ENCODE measurements at places on chromosomes 5 and 9.

DNA sequence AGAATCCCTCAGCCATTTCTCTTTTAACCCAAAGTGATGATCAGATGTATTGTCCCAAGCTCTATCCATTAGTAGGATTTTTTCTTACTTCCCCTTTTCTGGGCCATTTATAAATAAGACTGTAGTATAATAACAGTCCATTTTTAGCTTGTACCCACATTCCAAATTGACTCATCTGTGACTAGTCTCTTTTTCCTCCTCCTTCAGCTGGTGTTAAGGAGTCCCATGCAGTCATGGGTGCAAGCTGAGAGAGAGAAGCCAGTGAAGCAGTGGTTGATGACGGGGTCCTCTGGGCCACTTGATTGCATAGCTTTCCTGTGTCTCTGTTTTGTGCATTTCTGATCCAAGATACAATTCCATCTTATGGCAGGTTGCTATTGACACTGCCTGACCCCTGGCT is 476.0 kb upstream of the CD180 start:
- DNase-seq = no peak

GRCh38 chr9:11142965-11143738 is 530.4 kb upstream of the PTPRD start:
- no peak for DNase-seq

DNA sequence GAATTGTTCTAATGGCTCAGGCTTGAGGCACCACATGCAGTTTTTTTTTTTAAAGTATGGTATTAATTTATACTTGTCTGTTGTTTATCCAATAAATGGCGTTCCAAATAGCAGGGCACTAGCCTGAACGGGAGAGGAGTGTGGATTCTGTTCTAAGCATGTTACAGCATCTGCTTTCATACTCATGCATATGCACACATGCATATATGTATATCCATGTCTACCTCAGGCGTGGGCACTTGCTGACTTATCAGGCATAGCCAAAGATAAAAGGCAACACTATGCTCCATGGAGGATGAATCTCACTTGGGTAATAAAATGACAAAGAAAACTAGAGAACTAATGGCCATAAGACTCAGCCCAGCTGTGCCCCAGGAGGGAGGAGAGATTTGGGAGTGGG is 393.8 kb downstream of the GADD45G start:
- DNase-seq = no peak

DNA sequence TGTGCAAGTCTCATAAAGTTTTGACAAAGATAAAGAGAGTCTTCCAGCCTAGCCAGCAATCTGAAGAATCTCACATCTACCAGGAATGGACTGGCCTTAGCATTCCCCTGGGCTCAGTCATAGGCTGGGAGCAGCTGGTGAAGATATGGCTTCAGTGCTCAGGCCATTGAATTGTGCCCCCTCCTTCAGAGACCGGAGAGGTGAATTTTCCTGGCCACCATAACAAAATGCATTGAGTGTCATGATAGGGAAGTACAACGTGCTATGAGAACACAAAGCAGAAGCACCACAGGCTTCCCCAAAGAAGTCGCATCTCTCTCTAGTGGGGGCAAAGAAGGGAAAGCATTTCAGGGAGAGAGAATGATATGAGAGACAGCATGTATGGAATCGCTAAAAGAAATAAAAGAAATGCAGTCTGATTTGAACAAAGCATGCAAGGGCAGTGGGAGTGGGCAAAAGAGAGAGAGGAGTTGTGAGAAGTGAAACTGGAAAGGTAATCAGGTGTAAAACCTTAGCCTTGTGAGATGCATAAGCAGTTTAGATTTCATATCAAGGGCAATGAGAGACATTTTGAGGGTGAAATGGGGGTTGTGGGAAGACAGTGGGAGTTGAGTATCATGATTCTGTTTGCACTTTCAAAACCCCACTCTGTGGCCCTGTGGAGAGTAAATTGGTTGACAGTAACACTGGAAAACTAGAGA is 57.1 kb upstream of the NMUR2 start:
- DNase-seq = no peak

DNA sequence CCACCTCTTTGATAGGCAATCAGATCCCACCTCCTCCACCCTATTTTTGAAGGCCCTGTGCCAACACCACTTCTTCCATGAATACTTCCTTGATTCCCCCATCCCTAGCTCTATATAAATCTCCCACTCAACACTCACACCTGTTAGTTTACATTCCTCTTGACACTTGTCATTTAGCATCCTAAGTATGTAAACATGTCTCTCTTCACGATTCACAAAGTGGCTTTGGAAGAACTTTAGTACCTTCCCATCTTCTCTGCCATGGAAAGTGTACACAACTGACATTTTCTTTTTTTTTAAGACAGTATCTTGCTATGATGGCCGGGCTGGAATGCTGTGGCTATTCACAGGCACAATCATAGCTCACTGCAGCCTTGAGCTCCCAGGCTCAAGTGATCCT is 1.5 kb upstream of the FXN start:
- no peak for DNase-seq

GRCh38 chr9:120900824-120901223 is 23.8 kb upstream of the PHF19 start:
- DNase-seq = no peak

GRCh38 chr5:147309621-147310020 is 74.8 kb downstream of the STK32A start:
- DNase-seq = no peak

DNA sequence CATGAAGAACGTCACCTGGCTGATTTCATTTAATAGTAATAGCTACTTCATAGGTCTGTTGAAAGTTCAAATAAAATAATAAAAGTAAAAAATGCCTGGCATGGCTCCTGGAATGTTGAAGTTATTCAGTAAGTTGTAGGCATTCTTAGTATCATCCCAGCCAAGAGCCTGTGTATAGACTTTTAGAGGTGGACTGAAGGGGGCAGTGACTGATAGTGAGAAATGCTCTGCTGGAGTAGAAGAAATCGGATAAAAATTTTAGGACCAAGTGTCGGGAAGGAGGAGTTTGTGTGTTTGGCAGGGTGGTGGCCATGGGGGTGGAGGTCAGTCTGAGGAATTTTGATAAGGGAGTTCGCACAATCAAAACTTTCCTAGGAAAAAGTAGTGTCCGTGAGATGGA is 3.6 kb downstream of the ZFP2 start:
- DNase-seq = no peak

DNA sequence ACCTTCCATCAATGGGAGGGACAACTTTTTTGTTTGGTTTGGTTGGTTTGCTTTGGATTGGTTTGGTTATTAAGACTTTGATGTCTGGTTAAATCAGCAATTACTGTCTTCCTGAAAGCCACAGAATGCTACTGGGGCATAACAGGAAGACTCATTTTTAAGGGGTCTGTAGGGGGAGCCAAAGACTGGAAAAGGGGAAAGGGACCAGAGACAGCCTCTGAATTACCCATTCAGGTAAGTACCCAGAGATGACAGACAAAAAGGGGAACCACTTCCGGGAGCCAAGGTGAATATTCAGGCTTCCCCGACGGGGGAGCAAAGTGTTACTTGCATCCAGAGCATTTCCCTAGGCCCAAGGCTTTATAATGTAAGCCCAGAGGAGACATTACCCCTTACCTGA is 4.6 kb upstream of the FEM1C start:
- DNase-seq = no peak

DNA sequence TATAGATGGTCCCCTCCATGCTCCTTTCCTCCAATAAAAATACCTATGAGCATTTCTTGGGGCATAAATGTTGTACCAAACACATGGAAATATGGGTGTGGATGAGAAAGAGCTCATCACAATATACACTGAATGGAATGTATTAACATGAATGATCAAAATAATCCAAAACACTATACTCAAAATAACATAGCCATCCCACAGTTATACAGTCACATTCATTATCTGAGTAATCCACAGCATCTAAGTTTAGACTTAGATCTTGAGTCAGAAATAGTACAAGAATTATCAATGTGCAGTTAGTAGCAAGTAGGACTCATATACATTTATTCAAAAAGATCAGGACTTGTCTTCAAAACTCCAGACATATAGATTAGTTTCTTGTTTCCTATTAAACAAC is 175.2 kb upstream of the NREP start:
- DNase-seq = no peak

All from stimulated activated CD8-positive, alpha-beta memory T cell treated with anti-CD3 and anti-CD28 coated beads, Interleukin-2, amount 100 ng/mL, for 1 hour (primary cell).